HEK293T (cell line): ENCODE measurements at places on chromosomes 11 and 22.

- DNase-seq, result no peak
These were observed 24.5 kb downstream of the FAM227A start for GRCh38 chr22:38631724-38632123.

- no peak for DNase-seq
These were observed 602.6 kb downstream of the NTM start for GRCh38 chr11:131973061-131973460.

DNA sequence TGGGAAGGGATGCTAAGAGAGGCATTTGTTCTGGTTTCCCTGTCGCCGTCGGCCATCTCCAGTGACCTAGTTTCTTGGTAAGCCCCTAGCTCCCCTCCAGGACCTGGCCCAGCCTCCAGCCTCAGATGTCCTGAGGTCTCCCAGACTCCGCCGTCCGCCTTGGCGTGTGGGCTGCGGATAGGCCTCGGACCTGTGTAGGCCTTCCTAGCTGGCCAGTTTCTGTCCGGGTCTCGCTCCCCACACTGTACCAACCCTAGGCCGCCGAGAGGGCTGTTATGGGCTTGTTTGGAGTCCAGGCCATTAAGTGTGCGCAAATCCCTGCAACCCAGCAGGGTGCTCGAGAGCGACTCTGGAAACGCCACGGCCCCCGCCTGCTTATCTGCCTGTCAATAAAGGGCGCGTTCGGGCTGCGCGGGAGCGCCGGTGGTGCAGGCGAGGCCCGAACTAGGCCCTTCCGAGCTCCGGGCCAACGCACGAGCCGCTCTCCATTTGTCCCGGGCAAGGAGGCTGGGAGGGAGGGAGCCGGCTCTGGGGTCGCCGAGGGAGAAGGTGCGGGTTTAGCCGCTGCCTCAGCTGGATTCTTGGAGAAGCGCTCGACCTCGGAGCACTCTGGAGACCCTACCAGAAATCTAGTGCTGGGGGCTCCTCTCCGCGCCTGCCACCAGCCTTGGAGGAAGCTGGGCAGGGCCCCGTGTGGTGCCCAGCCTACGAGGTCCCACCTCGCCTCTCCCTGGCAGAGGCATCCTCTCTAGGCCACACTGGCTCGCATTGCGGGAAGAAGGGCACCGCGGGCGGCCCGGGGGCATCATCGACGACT is 8.7 kb upstream of the PAX6 start:
- no peak for DNase-seq

- DNase-seq, result no peak
These were observed 29.5 kb upstream of the FCHSD2 start for GRCh38 chr11:73171436-73172161.

GRCh38 chr22:42933485-42934091 is 76.5 kb upstream of the ARFGAP3 start:
- DNase-seq, result no peak

DNA sequence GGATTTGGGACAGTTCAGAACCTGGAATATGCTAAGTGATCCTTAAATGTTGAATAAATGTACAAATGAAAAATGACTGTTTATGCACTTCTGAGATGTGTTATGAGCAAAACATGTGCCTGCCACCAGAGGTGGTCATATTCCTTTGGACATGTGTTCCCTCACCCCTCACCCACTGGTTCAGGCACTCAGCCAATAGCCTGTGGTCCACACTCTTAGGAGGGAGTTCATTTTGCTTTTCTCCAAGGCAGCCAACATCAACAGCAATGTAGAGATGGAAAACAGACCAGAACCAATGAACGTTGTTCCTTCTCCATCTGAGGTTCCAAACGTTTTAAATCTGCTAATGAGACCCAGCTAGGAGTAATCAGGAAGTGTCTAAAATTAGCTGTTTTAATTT is 44.0 kb downstream of the RPUSD4 start:
- DNase-seq, result no peak
